ENCODE measurements at places on chromosomes 2 and 18.
A peak's percentile ranks its signal among the peaks of the same experiment; 100 is the strongest.

- DNase-seq: peak; percentile 70
These were observed 206.0 kb downstream of the AGPS start for GRCh38 chr2:177598326-177599138.

GRCh38 chr2:32780961-32781360 lies 153.1 kb downstream of the TTC27 start:
- no peak for DNase-seq

- DNase-seq: no peak
These were observed 194.8 kb downstream of the ANAPC1 start for GRCh38 chr2:111689174-111689573.

- DNase-seq: no peak
These were observed 264.5 kb downstream of the MEIS1 start for GRCh38 chr2:66699416-66699792.

DNA sequence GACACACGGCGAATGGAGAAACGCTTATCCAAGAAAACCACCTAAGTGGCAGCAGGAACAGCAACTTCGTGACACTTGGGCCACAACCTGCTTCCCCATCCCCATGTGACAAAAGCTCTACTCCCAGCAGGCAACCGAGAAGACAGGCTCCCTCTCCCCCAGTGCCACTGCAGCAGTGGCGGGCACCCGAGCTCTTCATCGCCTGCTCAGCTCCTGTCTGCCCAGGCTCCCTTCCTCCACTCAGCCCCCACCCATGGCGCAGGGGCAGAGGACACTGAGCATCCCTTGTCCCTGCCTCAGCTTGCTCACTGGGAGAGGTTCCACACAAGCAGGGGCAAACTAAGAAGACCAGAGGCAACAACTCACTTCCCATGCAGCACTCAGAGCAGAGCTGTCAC lies 22.9 kb downstream of the SLC66A2 start:
- no peak for DNase-seq

DNA sequence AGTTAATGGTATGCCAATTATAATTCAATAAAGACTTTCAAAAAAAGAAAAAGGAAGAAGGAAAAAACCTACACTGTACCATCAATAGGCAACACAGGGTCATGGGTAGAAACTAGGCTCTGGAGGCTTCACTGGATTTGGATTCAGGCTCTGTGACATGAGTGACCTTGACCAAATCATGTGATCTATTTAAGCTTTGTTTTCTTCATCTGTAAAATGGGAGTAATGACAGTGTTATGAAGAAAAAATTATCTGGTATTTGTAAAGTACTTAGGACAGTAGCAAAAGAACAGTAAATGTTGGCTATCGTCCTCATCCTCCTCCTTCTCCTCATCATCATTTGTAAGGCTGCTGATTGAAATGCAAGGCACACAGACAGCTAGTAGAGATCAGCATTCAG lies 59.3 kb upstream of the STPG4 start:
- DNase-seq: no peak

- DNase-seq: no peak
These were observed 23.3 kb upstream of the LMAN1 start for GRCh38 chr18:59382383-59382782.

- no peak for DNase-seq
These were observed 139.9 kb downstream of the TANC1 start for GRCh38 chr2:159108181-159108893.

GRCh38 chr2:134717286-134718022 lies 1.3 kb downstream of the TMEM163 start:
- DNase-seq: no peak

- no peak for DNase-seq
These were observed 23.0 kb downstream of the SMYD1 start for GRCh38 chr2:88090446-88091283.

DNA sequence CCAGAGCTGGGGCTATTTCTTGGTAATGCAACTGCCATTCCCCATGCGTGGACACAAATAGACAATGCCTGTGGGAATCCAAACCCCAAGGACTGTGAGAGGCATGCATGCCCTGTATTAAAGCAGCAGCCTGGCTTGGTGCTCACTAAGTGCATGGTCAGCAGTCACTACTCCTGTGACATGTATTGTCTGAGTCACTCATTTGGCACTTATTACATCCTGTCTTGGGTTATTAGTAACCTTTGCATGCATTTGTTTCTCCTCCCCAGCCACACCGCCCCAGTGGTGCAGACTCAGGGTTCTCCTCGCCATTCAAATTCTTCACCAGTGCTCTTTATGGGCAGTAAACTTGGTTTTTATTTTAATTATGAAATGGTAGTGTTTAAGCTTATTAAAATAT lies 30.2 kb downstream of the PRKCE start:
- DNase-seq: peak; percentile 37

GRCh38 chr18:59569390-59569791 lies 127.8 kb downstream of the CCBE1 start:
- DNase-seq: no peak

DNA sequence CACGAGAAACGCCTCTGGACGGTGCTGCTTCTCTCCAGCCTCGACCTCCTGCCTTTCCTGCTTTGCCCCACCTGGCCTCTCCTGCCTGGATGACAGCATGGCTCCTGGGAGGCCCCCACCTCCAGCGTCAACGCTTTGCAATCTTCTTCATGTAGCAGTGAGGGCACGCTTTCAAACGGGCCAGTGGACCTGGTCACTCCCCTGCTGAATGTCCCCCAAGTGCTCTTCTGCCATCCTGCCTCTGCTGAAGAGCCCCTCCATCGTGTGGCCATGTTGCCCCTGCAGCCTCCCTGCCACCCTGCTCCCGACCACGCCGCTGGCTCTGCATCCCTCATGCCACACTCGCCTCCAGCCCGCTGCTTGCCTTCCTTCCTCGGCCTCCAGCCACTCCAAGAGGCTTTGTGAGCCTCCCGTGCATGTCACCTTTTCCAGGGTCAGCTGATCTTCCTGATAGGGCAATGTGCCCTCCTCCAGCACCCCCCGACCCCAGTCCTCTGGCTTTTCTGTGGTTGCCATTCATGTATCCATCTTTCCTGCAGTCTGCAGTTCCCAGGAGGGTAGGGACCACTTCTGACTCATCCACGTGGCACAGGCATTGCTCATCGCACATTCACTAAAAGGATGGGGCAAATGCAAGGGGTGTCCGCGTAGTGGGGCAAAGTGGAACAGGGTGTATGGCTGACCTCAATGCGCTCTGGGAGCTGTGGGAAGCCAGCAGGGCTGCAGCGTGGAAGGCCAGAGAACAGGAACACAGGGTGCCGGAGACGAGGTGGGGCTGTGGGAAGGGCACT lies 268.8 kb downstream of the TWIST2 start:
- DNase-seq: no peak

GRCh38 chr18:10101729-10102128 lies 187.9 kb downstream of the VAPA start:
- no peak for DNase-seq

GRCh38 chr2:241298673-241299072 lies 16.8 kb downstream of the HDLBP start:
- DNase-seq: no peak

- DNase-seq: no peak
These were observed 113.5 kb downstream of the ESCO1 start for GRCh38 chr18:21486905-21487437.

DNA sequence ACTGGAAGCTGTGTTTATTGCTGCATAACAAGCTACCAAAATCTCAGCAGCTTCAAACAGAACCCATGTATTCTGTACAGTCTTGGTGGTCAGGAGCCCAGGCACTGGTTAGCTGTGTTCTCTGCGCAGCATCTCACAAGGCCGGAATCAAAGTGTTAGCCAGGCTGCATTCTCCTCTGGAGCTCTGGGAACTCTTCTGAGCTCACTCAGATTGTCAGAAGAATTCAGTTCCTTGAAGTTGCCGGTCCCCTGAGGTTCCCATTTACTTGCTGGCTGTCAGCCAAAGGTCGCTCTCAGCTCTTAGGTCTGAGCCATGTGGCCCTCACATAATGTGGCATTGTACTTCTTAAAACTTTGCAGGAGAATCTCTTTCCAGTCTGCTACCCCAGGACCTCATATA lies 123.6 kb upstream of the SMIM21 start:
- DNase-seq: no peak

GRCh38 chr2:170420961-170421687 lies 243.2 kb downstream of the MYO3B start:
- DNase-seq: peak; percentile 13

- DNase-seq: no peak
These were observed 18.0 kb upstream of the AP1S3 start for GRCh38 chr2:223855426-223855825.

DNA sequence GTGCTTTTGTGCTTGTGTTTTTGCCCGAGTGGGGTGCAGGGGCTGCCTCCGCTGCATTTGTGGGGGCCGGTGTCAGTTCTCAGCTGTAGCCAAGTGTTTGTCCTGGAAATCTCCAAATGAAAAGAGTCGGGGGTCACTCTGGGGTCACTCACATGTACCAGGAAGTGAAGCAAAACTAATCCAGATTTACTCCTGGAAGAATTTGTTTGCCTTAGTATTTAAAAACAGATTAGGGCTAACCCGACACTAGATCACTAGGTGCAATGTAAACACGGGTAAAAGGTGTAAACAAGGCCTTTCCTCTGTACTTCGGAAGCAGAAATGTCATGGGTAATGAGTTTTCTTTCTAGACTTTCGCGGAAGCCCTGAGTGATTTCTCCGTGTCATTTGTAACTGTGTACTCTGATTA lies 50.3 kb downstream of the GBX2 start:
- no peak for DNase-seq

GRCh38 chr2:64291181-64291580 lies 147.0 kb upstream of the PELI1 start:
- peak; percentile 24 for DNase-seq

- no peak for DNase-seq
These were observed 24.1 kb downstream of the INPP4A start for GRCh38 chr2:98468621-98469236.

DNA sequence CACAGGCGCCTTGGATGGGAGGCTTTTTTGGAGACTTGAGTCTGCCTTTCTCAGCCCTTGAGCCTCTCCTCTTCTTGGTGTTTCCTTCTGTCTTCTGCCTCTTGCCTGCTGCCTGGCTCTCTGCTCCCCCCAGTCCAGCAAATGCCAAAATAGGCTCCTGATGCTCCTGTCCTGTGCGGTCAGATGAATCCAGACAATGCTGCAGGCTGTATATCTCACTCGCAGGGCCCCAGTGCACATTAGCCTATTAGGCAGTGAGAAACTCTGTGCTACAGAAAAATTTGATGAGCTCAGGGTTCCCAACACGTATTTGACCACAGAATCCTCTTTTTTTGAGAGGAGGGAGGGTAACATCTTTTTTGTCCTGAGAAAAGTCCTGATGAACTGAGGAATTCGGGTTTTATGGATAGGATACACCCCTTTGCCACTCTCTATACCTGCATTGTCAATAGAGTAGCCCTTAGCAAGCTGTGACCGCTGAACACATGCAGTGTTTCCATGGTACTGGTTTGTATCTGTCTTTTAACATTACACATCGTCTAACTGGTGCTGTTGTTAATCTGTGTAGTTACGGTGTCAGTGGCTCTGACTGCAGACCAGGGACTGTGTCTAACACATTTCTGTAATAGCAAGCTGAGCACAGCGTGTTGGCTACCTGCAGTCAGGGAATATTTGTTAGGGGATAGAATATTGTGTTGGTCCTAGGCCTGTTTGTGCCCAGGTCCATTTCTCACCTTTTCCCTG lies 50.8 kb downstream of the FAM228A start:
- no peak for DNase-seq

DNA sequence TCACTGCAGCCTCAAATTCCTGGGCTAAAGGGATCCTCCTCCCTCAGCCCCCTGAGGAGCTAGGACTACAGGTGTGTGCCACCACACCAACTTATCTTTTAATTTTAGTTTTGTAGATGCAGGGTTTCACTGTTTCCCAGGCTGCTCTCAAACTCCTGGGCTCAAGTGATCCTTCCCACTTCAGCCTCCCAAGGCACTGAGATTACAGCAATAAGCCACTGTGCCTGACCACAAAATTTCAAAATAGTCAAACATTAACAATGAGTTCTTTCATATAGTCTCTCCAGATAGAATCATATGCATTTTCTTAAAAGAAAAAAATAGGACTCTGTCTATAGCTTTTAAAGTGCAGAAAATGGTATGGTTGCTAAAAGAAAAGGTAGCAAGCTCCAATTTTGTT lies 24.9 kb upstream of the PID1 start:
- no peak for DNase-seq

GRCh38 chr2:205763708-205764211 lies 81.5 kb downstream of the NRP2 start:
- peak; percentile 70 for DNase-seq

- DNase-seq: no peak
These were observed 150.9 kb downstream of the ACTR3 start for GRCh38 chr2:114040826-114041225.

- peak; percentile 56 for DNase-seq
These were observed at the start of gene CDK5R2 for GRCh38 chr2:218959141-218959731. TSS of gene CDK5R2 (plus strand) at chr2:218959666. CDS start at chr2:218959821, 155 bp downstream.

DNA sequence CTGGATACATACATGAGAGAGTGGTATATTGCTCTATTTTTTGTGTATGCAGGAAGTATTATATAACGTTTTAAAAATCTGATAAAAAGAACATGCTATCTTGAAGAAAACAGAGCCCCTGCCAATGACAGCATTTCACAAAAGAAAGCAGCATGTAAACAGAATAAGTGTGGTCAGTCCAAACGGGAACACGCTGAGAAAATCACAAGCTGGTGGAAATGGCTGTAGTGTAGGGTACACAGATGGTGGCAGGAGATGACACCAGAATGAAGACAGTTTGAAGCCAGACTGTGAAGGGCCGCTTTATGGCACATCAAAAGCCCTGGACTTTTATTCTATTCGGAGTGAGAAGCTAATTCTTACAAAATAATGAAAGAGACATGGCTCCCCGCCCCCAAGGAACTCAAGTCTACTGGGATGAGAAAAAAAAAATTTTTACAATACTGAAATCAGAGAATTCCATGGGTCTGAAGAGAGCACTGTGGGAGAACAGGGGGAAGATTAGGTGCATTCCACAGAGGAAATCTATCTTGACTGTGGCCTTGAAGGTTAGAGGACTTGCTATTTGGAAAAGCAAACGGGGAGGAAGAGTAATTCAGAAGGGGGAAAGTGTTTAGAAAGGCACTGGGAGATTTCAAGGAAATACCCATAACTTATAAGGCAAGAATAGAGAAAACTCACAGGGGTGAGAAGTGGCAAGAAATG lies 217.7 kb upstream of the SMAD7 start:
- no peak for DNase-seq

DNA sequence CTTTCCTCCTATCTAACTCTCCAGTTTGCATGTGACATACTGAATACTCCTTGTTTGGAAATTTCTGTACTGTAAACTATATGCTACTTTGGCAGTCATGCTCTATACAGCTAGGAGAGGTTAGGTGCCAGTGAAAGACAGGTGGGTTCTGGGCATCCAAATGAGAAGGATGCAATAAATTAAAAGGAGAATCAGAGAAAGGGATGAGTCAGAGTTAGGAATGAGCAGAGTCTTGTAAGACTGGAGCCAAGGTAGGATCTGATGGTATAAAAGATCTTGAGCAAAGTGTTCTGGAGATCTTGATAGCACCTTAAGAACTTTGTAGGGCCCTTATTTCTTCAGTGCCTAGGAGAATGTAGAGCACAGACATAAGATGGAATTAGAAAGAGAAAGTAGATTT lies 58.7 kb upstream of the STAM2 start:
- no peak for DNase-seq

GRCh38 chr2:29071032-29071975 lies 3.0 kb downstream of the PCARE start:
- DNase-seq: no peak

Data from fibroblast of the conjunctiva (primary cell).